Stimulated activated CD8-positive, alpha-beta memory T cell treated with anti-CD3 and anti-CD28 coated beads, Interleukin-15, amount 100 ng/mL, for 48 hours (primary cell): ENCODE measurements at places on chromosomes 12 and 14.

DNA sequence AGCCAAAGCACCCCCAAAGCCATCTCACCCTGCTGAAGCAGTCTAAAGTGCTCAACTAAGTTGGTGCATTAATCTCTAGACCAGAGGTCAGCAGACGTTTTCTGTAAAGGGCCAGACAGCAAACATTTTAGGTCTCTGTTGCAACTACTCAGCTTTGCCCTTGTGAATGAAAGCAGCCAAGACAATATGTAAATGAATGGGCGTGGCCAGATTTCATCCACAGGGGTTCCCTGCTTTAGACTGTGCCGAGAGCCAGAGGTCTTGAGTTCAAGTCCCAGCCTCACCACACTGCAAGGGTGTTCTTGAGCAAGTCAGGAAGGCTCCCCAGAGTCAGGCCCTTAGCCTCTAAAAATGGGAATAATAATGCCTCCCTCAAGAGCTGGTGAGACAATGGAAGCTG lies 166.2 kb downstream of the CHST11 start:
- no peak for DNase-seq

- DNase-seq, result no peak
Measured at GRCh38 chr14:93645200-93645599, 143.1 kb downstream of the PRIMA1 start.

- no peak for DNase-seq
Measured at GRCh38 chr12:62694632-62695031, 228.0 kb downstream of the MON2 start.

GRCh38 chr14:61754627-61755381 lies 7.4 kb upstream of the SNAPC1 start:
- no peak for DNase-seq

- no peak for DNase-seq
Measured at GRCh38 chr12:11693601-11694000, 44.1 kb downstream of the ETV6 start.

DNA sequence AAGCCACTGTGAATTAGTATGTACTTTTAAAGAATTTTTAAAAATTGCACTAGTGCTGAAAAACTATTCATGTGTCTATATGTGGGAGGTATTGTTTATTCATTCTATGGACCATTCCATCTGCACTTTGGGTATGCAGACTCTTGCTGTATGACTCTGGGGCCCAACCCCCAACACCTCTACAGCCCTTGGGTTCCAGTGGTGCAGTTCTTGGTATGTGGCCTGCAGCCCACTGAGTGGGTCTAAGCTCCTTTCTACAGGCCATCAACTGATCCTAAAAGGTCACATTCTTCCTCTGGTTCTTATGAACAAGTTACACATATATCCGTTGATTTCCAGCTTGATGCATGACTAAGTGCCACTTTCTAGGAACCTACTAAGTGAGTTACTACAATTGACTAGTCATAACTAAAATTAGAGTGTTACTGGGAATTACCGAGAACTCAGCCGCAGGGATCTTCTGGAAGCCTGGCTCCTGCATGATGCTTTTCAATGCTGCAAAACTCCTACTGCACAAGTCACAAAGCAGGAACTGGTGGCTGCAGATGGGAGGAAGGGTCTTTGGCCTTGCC lies 62.4 kb upstream of the MED13L start:
- no peak for DNase-seq

DNA sequence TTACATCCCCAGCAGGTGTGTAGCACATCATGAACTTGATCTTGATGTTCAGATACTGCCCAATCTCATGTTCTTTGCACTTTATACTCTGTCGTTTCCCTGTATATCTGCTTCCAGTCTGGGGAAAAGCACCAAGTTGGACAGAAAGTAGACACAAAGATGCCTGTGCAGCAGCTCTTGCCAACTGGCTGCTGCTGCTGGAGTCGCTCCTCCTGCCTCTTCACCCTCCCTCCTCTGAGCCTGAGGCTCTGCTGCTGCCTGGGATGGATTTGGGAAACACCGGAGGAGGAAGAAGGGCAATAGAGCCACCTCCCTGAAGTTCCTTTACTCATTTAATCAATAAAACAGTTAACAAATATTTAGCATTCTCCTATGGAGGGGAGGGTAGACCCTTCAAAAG lies 32.4 kb downstream of the ADCK1 start:
- no peak for DNase-seq

- no peak for DNase-seq
Measured at GRCh38 chr12:94231709-94232108, 83.3 kb downstream of the PLXNC1 start.

GRCh38 chr12:31650918-31651317 lies 8.6 kb upstream of the ETFBKMT start:
- DNase-seq, result no peak

- DNase-seq, result no peak
Measured at GRCh38 chr14:71225113-71225512, 317.9 kb downstream of the PCNX1 start.

- no peak for DNase-seq
Measured at GRCh38 chr12:115657081-115658013, 620.1 kb downstream of the MED13L start.

GRCh38 chr14:56821805-56822610 lies 11.7 kb upstream of the OTX2 start:
- DNase-seq, result no peak

- no peak for DNase-seq
Measured at GRCh38 chr12:124236625-124237031, 58.3 kb upstream of the RFLNA start.

- DNase-seq, result no peak
Measured at GRCh38 chr14:37051680-37052079, 120.7 kb downstream of the SLC25A21 start.

DNA sequence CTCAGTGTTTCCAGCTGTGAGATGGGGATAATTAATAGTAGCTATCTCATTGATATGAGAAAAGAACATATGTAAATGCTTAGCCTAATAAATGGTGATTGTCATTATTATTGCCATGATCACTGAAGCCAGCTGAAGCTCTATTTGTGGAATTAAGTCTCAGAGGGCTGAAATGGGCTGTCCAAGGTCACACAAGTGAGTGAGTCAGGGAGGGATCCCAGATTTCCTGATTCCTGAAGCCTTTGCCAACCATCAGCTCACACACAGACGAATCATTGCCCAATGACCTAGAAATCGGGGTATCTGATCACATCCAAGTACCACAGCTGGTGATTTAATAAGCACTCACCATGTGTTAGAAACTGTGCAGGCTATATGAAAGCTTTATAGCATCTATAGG lies 21.6 kb upstream of the TMEM229B start:
- DNase-seq, result no peak

DNA sequence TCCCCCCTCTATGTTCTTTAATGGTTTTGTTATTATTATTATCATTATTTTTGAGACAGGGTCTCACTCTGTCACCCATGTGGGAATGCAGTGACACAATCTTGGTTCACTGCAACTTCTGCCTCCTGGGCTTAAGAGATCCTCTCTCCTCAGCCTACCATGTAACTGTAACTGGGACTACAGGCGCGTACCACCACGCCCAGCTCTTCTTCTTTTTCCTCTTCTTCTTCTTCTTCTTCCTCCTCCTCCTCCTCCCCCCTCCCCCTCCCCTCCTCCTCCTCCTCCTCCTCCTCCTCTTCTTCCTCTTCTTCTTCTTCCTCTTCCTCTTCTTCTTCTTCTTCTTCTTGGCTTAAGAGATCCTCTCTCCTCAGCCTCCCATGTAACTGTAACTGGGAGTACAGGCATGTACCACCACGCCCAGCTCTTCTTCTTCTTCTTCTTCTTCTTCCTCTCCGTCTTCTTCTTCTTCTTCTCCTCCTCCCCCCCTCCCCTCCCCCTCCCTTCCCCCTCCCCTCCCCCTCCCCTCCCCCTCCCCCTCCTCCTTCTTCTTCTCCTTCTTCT lies 5.4 kb upstream of the KRT7 start:
- no peak for DNase-seq

- no peak for DNase-seq
Measured at GRCh38 chr14:74434294-74434693, 8.3 kb upstream of the SYNDIG1L start.

- DNase-seq, result no peak
Measured at GRCh38 chr14:24253936-24254335, 9.0 kb downstream of the TGM1 start.

DNA sequence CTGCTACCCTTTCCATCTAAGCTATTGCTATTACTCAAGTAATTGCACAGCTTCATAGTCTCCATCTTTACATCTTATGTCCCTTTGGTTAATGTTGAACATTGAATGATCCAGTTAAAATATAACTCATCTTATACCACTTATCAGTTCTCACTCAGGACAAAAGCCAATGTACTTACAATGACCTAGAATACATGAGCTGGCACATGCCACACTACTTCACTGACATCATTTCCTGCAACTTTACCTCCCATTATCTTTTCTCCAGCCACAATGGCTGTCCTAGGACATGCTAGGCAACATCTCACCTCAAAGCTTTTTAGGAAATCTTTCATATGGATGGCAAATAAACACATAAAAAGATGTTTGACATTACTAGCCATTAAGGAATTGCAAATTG lies 309.2 kb downstream of the FOXG1 start:
- no peak for DNase-seq

- DNase-seq, result no peak
Measured at GRCh38 chr14:46769292-46769691, 117.7 kb upstream of the RPL10L start.

DNA sequence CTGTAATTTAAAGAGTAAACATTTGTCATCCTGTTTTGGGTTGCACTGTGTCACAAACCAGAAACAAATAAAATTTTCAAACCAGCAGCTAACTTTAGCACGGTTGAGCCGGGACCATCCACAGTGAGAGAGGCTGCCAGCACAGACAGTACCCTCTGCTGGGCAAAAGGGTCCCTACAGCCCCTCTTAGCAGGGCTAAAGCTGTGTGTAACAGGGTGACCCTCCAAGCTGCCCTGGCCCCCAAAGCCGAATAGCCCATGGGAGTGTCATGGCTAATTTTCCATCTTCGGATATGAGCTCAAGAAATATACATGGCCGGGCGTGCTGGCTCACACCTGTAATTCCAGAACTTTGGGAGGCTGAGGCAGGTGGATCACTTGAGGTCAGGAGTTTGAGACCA lies 157.1 kb upstream of the GRIN2B start:
- no peak for DNase-seq

DNA sequence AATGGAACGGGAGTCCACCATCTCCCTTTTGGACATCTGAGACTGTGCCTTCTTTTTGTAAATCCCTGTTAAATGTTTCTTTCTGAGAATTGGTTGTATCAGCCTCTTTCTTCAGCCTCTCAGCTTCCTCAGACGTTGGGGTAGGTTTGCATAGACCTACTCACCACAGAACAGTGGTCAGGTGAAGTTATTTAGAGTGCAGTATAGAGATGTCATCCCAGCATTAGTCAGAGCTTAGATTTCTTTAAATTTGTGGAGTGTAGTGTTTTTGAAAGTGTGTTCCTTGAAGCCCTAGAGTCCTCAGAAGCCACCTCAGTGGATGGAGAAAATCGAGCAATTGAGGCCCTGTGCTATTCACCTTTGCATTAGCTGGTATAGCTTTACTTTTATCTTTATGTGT lies 8.9 kb upstream of the EEA1 start:
- DNase-seq, result no peak

GRCh38 chr12:57474430-57474829 lies 5.2 kb downstream of the ARHGAP9 start:
- no peak for DNase-seq

- DNase-seq, result no peak
Measured at GRCh38 chr14:67242168-67242420, 859 bp downstream of the PALS1 start.

DNA sequence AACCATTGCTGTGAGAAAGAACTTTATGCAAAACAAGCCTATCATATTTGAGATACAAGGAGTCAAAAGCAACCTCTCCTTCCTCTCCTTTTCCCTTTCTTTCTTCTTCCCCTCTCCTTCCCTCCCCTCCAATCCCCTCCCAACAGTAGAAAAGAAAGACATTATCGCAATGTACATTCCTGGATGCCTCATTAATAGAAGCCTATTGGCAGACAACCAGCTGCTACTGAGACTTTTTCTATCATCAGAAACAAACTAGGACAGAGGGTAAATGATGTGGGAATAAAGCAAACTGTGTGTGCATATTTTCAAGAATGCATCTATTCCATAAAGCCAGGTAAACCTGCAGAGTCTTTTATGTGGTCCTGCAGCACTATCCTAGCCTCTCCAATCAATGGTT lies 237.2 kb downstream of the ITPR2 start:
- DNase-seq, result no peak

GRCh38 chr14:105012171-105012985 lies 8.5 kb downstream of the CDCA4 start:
- no peak for DNase-seq

- DNase-seq, result no peak
Measured at GRCh38 chr14:27392153-27392552, 794.3 kb upstream of the NOVA1 start.

GRCh38 chr14:100895411-100895810 lies 8.1 kb downstream of the RTL1 start:
- no peak for DNase-seq

- no peak for DNase-seq
Measured at GRCh38 chr12:77947746-77948145, 117.1 kb downstream of the NAV3 start.

DNA sequence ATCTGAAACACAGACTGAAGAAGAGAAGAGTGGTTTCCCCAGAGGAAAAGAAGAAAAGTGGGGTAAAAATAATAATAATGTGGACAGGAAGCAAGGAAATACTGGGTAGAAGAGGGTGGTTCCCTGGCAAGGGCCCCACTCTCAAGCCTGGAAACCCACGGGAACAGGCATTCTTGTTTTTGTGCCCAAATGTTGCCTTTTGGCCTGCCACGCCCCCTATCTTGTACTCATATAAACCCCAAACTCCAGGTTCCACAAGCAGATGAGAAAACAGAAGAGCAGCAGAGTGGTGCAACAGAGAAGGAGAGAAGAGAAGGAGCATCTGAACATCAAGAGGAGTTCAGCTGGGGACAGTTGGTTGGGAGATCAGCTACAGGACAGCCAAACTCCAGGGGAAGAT lies 51.2 kb downstream of the NDUFA12 start:
- DNase-seq, result no peak

DNA sequence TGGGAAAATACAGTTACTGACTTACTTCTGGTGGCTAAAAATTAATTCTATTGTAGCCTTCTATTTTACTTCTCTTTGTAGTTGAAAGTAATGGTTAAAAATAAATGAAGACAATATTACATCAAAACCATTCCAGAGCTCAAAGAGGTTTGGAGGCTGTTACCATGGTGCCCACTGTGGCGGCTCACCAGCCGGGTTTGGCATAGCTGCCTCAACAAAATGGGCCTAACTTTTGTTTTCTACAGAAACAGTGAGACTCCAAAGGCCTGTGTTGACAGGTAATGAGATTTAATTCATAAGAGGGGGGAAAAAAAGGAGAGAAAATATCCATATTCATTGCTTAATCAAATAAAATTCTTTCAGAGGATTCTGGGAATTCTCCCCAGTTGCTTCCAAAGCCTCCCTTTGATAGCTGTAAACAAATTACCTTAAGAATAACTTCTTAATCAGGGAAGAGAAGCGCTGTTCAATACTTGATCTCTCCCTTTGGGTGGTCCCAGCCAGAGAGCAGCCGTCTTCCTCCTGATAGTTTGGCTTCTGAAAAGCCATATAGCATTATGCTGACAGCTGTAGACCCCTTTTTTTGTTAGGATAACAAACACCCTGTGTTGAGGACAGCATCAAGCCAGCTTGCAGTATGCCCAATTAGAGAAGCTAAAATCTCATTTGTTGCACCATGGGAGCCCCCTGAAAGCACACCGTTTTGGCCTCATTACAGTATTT lies 266.8 kb downstream of the NEDD1 start:
- no peak for DNase-seq
